ENCODE measurements at places on chromosomes 3 and 15. TPM values are rescaled to one million over a fixed set of nuclear protein-coding genes. Genes with fewer than 3 reads are reported as not detected.
A peak's percentile ranks its signal among the peaks of the same experiment; 100 is the strongest.

GRCh38 chr3:62073038-62073437 is 300.3 kb downstream of the FEZF2 start:
- H3K27ac ChIP-seq: no peak overlapping the region
- H3K36me3 ChIP-seq: no peaks in the 10 kb centered on the region
- no peaks in the 10 kb centered on the region for H3K27me3 ChIP-seq

DNA sequence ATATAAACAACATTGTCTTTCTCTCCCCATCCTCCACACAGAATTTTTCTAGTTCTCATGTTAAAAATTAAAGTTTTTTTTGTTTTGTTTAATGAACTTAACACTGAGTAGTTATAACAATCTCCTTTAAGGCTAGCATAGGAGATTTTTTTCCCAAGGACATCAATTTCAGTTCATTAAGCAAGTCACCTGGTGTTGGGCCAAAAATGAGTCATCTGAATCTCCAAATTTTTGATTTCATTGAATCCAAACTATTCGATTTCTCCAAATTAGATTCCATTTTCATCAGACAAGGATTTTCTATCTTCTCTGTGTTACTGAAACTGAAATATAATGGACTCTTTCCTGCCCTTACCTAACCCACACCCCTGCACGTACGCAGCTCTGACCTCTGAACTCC is 631.4 kb upstream of the MDFIC2 start:
- H3K36me3 ChIP-seq: no peaks in the 10 kb centered on the region
- no peak overlapping the region for H3K4me3 ChIP-seq
- no peaks in the 10 kb centered on the region for H3K4me1 ChIP-seq
- no peaks in the 10 kb centered on the region for H3K27me3 ChIP-seq
- DNase-seq: no peak

DNA sequence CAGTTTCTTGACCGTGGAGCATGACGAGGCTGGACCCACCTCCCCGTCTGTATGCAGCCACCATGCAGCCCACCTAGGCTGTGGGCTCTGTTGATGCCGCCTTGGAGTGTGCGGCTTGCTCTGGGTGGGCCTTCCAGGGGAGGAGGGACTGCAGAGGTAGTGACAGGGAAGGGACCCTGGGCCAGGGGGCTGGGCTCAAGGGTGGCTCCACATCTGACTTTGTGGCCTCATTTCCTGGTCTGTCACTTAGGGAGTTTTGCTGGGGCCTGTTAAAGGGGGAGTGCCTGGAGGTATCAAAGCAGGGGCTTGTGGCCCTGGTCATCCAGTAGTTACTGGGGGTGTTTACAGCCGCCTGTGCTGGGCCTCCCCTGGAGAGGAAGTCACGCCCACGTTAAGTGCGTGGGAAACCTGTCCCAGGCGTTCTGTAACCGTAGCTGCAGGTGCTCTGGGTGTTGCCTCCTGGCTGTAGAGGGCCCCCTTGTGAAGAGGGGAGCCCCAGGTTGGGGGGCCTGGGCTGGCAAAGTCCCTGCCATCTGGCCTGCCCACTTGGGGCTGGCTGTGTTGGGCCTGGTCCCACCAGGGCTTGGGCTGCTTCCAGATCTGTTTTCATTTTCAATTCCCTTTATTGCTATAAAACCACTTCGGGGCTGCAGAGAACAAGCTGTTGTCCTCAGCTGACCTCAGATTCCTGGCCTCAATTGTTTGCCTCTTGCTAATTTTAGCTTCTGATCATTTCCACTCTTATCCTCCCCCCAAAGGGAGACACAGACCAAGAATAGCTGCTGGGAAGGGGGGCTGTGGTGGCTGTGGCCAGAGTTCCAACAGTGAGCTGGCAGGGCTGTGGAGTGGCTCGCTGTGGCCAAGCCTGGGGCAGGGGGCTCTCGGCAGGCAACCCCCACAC is 26.5 kb downstream of the KLF13 start:
- H3K4me1 ChIP-seq: peaks cover 65% of the 10 kb centered on the region
- no peaks in the 10 kb centered on the region for H3K27me3 ChIP-seq
- no peak overlapping the region for H3K4me3 ChIP-seq

DNA sequence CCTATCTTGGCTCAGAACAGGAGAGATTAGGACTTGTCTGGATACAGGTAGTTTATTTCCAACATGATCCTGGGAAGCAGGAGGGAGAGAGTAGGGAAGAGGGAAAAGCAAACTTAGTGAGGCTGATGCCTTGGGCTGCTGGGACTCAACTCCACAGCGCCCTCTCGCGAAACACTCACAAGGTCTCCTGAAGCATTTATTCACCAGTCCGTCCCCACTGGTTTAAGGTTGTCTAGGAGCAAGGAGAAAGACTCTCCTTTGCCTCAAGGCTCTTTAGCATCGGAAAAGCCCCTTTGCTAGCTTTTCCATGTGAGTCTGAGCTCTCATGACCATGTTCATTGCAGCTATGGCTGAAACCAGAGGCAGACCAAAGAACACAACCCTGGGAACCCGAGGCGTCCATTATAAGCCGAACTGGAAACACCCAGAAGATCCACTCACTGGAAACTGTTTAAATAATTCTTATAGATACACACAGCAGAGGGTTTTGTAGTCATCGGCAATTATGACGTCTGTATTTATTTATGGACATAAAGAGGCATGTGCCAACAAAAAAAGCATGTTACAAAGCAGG is 244.5 kb downstream of the CD47 start:
- H3K36me3 ChIP-seq: no peaks in the 10 kb centered on the region
- peak; percentile 57 for DNase-seq
- H3K4me1 ChIP-seq: no peaks in the 10 kb centered on the region
- H3K27ac ChIP-seq: no peak overlapping the region
- H3K27me3 ChIP-seq: no peaks in the 10 kb centered on the region
- no peak overlapping the region for H3K4me3 ChIP-seq

The TLR9 gene
- 0.20 TPM for total RNA-seq

- peaks cover 2% of the 10 kb centered on the region for H3K4me1 ChIP-seq
- no peaks in the 10 kb centered on the region for H3K27me3 ChIP-seq
- DNase-seq: no peak
- no peak overlapping the region for H3K4me3 ChIP-seq
These were observed 2.8 kb upstream of the HERC1 start for GRCh38 chr15:63836579-63836978.

DNA sequence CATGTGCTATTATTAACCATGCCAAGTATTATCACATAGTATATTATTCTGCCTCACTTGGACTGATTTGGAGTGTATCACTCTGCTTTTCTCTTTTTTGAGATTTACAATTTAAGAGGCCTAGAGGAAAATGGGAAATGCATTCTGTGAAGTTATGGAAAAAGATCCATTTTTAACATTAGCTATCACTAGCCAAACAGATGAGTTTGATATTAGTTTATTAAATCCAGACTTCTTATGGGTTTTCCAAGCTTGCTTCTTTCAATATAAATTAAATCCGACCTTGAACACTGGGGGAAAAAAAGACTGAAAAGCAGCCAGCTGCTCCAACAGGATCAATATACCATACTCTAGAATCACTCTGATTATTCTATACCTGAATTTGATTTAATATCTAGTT is 30.1 kb upstream of the PLOD2 start:
- no peak overlapping the region for H3K27ac ChIP-seq
- no peaks in the 10 kb centered on the region for H3K36me3 ChIP-seq
- H3K4me3 ChIP-seq: no peak overlapping the region
- DNase-seq: no peak
- H3K4me1 ChIP-seq: peaks cover 6% of the 10 kb centered on the region
- no peaks in the 10 kb centered on the region for H3K27me3 ChIP-seq

The IL1RAP gene
- total RNA-seq: 34.2 TPM

DNA sequence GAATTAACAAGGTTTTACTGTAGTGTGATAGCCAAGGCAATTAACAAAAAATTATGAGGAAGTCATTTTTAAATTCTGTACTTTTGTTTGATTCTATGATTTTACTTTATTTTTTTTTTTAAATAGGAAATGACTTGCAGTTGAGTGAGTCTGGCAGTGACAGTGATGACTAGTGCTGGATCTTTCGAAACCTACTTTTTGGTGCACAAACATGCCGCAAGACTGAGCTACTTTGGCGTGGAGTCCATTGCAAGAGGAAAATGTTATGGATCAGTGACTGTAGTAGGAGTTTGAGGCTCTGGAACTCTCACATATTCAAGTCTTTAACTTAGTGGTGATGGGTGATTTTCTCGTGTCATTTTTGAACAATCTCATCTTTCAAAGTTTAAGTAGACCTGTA is 11.6 kb downstream of the EAF1 start:
- no peak for DNase-seq
- no peaks in the 10 kb centered on the region for H3K27me3 ChIP-seq
- H3K36me3 ChIP-seq: peaks cover 54% of the 10 kb centered on the region
- H3K27ac ChIP-seq: no peak overlapping the region

All from lung (tissue), 17 donors.